ENCODE measurements at places on chromosomes 16 and 17.

DNA sequence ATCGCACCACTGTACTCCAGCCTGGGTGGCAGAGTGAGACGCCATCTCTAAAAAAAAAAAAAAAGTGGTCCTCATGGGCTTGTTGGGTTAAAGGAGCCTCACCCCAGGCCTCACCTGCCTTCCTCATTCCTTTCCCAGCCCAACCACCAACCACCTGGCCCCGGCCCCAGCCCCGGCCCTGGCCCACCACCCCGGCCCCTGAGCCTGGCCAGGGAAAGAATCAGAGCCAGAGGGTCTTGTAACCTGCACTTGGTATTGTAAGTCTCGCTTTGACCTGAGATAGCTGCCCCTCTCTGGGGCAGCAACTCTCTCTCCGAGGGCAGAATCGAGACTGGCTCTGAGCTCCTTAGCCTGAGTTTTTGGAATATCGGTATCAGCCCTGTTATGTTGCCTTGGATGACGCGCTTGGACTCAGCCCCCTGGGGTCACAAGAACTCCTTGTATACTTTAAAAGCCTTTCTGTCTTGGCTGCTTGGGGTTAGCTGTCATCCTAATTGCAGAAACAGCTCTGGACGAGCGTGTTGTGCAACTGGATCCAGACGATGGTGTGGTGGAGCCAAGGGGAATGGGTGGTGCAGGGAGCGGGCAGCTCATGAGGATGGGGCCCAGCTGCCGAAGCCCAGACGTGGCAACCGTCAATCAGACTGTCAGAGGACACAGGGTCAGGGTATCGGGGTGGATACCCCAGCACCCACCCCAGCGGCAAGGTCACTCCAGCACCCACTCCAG is 14.6 kb downstream of the SMTNL2 start:
- no peak for DNase-seq

- DNase-seq = peak; percentile 7
These were observed 52.6 kb downstream of the PLCG2 start for GRCh38 chr16:81831722-81832126.

DNA sequence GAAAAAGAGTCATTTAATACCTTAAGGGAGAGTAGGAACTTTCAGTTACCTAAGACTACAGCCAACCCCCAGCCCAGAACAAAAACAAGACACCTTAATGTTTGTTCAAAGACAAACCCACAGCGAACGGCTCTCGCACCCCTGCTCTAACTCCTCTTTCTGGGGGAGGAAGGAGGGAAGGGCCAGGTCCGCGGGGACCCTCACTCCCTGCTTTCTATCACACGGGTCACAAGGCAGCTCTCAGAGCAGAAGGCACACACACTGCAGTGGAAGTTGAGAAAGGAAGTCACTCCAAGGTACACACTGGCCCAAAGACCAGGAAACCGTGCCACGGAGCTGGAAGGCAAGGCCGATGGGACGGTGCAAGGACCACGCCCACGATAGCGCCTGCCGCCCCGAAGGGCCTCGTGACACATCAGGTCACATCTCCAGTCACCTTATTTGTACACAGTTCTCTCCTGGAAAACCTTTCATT is 10.0 kb downstream of the LITAFD start:
- DNase-seq = no peak

GRCh38 chr17:14725729-14726128 is 424.8 kb downstream of the HS3ST3B1 start:
- DNase-seq = no peak

DNA sequence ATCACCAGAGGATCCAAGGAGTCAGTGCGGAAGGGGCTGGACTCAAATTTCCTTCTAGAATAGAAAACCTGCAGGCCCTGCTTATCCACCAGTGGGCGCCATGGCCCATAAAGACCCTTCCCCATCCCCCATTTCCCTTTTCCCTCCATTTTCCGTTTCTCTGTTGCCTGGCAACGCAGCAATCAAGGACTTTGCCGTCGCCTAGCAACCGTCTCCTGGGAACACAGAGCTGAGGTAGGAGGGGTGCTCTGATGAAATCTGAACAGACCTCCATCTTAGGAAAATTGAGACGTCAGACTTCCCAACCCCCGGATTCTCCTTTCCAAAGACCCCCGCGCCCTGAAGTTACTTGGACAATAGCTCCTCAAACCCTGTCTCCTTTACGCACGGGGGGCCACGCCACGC is 5.7 kb downstream of the DLG4 start:
- DNase-seq = no peak

GRCh38 chr16:2799859-2800226 is 1.6 kb downstream of the PRSS41 start:
- DNase-seq = no peak

GRCh38 chr16:749010-749409 is 8.2 kb upstream of the CIAO3 start:
- DNase-seq = no peak

- no peak for DNase-seq
These were observed 13.2 kb downstream of the PSMD12 start for GRCh38 chr17:67353161-67353560.

- DNase-seq = no peak
These were observed 311.4 kb downstream of the SOX9 start for GRCh38 chr17:72432143-72432621.

All from stimulated activated CD4-positive, alpha-beta T cell treated with anti-CD3 and anti-CD28 coated beads, Interleukin-4, amount 100 ng/mL, for 4 hours (primary cell).